ENCODE measurements at places on chromosomes 7 and 10.

DNA sequence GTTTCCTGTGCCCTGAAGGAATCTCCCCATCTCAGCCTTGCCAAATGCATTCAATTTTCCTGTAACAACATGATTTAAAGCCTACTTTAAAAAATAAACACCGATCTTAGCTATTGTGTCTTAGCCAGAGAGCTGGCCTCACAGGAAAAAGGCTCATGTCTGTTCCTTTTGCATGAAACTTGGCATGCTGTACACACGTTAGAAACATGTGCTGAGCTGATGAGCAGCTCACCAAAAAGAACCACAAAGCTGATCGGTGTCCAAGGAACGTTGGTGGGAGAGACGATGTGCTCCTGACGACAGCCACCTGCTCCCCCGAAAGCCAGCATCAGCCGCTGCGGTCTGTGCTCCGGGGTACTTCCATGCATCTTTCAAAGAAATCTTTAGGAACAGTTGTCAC is 135.9 kb downstream of the ADARB2 start:
- no peak for DNase-seq

GRCh38 chr7:153523320-153524015 is 528.7 kb upstream of the DPP6 start:
- DNase-seq, result no peak

- DNase-seq, result no peak
These were observed 72.8 kb upstream of the ADRA2A start for GRCh38 chr10:111004016-111004415.

DNA sequence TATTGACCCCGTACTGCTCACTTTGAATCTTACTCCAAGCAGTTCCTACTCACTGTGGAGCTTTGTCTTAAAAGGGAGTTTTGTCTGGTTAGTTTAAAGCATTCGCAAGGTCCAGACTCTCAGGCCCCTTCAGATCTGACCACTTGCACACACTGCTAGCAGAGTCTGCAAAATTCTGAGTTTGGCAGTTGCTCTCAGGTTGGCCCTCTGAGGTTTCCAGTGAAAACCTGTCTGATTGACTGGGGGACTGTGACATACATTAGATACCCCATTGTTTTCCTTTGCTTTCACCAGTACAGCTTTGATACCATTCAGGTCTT is 149.2 kb downstream of the XPNPEP1 start:
- no peak for DNase-seq

GRCh38 chr7:137664846-137665245 is 181.9 kb downstream of the DGKI start:
- no peak for DNase-seq

- no peak for DNase-seq
These were observed 46.8 kb downstream of the CAMK2B start for GRCh38 chr7:44278451-44279161.

GRCh38 chr7:105126436-105126975 is 112.5 kb downstream of the KMT2E start:
- DNase-seq, result no peak

DNA sequence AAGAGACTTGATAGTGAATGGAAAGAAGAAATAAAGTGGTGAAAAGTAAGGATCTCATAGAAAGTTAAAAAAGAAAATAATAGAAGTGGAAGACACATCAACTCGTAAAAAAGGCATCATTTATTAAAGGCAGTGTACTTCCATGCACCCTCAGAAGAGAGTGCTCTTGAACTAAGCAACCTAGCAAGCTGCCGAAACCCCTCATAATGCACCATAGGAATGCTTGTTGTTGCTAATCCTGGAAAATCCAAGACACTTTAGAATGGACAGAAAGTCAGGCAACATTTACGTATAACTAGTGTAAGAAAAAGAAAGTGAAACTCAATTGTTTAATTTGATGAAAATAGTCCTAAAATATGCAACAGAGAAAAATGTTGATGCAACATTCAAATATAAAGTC is 12.8 kb downstream of the TFPI2 start:
- DNase-seq, result no peak

DNA sequence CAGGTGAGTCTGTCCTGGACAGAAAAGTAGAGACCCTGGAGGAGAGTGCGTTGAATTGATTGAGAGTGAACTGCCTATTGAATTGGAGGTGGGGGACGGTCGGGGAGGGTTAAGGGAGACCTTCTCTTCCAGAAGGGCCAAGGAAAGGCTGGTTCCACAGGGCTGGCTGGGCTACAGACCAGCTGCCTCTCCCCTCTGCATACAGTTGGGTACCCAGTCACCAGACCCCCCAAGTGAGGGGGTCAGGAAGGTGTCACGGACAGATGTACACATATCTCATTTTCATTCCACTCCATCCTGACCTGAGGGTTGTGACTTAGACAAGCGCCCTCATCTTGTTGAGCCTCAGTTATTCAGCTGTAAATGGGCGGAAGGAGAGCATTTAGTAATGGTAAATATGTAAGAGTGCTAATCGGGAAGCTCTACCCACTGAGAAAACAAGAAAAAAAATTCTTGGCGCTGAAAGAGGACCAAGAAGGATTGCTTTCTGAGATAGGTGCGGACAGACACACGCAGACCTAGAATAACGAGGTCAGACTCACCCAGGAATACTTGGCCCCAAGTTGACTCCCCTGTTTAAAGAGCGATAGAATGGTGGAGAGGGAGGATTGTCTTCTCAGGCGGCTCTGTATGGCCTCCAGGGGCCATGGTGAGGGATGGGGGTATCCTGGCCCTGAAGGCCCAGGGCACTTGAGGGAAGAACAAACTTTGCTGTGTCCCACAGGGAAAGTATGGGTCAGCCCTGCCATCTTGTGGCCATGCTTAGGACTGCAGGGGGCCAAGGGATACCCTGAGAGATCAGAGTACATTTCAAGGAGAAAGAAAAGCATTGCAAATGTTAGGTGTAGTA is 7.2 kb upstream of the MBL2 start:
- DNase-seq, result peak; percentile 22

GRCh38 chr10:123938890-123939289 is 47.3 kb upstream of the CPXM2 start:
- DNase-seq, result no peak

- DNase-seq, result no peak
These were observed 13.4 kb downstream of the SERPINE1 start for GRCh38 chr7:101140339-101140699.

- DNase-seq, result no peak
These were observed 21.2 kb upstream of the UCN3 start for GRCh38 chr10:5343561-5343960.

DNA sequence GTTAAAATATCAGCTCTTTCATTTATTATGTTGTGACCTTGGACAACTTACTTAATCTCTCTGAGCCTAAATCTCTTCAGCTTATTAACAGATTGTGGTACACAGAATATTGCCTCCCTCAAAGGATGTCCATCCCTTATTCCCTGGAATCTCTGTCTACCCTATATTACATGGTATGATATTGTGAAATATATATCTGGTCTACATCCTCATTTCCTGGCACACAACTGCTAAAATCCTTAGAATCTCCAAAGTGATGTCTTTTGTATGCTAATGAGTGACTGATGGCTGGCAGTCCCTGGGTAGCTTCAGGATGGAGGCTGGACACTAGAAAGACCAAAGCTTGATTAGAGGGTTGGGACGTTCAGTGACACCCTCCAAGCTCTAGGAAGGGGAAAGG is 25.8 kb downstream of the ZNF438 start:
- DNase-seq, result no peak

DNA sequence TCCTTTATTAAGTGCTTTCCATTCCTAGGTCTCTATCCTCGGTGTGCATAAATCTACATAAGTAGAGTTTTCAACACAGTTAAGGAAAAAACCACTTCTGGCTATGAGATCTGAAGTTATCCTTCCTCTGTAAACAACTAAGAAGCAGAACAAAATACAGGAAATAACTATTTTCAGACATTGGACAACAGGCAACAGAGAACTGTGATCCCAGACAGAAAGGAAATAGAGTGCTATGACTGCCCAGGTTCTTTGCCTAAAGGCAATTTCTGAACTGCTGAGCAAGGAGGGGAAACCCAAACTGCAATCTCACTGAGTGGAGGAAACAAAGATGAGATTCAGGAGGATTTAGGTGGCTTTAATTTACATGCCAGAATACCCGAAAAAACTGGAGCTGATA is 285.4 kb downstream of the SNX13 start:
- DNase-seq, result no peak

DNA sequence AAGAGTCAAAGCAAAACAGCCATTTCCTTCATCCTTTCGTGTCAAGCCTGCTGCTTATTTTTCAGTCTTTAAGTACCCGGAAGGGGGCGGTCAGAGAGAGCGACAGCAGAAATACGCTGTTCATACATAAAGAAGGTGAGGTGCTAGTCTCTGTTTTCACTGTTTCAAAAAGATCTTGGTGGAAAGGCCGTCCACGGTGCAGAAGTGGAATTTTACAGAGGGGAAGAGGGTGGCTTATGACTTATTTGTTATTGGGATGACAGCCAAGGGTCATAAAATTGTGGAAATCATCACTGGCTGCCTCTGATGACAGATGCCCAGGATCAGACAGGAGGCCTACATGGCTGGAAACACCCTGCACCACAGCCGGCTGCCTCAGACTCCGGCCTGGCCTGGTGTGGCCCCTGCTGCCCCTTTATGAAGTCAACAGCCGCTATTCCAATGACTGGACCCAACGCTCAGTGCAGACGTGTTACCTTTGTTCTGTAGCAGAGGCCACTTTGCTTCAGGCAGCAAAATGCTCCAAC is 57.0 kb downstream of the HIPK2 start:
- no peak for DNase-seq
